ENCODE measurements at places on chromosomes 7 and 10.

- no peak for DNase-seq
Observed at GRCh38 chr10:30058570-30059132, 735 bp downstream of the JCAD start.

DNA sequence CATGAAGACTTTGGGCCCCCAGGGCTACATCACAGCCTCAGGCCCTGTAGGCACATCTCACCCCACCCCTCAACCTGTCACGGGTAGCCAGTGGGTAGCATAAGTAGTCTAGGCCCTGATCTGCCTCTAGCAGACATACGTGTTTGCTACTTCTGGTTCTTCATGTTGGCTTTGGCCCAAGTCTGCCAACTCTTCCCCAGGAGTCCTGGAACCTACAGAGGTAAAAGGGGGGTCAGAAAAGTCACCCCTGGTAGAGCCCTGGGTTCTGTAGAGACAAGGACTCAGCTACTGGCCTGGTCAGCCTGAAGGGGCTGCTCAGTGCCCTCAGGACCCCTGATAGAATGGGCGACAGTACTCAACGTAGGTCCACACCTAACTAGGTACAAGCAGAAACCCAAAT, 67.5 kb upstream of the UNC5B start:
- DNase-seq, result no peak

- no peak for DNase-seq
Observed at GRCh38 chr10:126617733-126618132, 52.8 kb downstream of the C10orf90 start.

DNA sequence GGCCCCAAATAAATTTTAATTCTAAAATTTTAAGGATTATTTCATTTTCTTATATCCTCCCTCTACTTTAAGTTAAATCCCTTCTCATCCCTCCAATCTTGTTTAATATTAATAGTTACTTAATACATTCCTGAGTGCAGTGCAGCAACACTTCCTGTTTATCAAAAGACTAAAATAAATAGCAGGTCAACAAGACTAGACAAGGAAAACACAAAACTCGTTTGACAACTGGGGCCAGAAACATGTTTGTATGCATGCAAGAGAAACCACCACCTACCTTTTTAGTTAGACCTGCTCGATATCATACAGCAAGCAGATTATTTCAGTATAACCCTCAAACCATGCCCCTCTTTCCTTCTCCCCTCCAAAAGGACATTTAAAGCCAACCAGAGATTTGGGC, 95.8 kb downstream of the PARD3 start:
- DNase-seq, result no peak

DNA sequence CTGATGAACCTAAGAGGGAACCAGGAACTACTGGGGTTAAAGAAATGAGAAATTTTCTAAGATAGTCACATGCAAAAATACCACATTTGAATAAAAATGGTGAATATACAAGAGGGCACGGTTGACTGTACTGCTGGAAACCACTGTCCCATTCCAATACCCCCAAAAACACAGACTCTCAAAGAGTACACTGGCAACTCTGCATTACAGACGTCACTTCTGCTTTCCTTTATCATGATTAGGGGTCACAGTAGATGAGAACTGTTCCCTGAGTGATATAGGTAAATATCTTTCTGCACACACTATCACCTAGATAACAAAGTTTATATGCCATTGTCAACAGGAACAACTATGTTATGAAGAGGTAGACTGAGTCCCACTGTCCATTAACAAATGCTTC, 69.5 kb downstream of the RAPGEF5 start:
- DNase-seq, result no peak
